Stimulated activated CD4-positive, alpha-beta T cell treated with anti-CD3 and anti-CD28 coated beads, Interleukin-1b, Interleukin-23, amount 100 ng/mL, for 1 hour (primary cell): ENCODE measurements at places on chromosomes 12 and 14.

GRCh38 chr14:94307410-94307992 is 14.4 kb upstream of the SERPINA10 start:
- DNase-seq, result no peak

GRCh38 chr14:68172216-68172615 is 352.6 kb downstream of the RAD51B start:
- DNase-seq, result no peak

- DNase-seq, result no peak
These were observed 37.3 kb downstream of the PTGER2 start for GRCh38 chr14:52351233-52352060.

DNA sequence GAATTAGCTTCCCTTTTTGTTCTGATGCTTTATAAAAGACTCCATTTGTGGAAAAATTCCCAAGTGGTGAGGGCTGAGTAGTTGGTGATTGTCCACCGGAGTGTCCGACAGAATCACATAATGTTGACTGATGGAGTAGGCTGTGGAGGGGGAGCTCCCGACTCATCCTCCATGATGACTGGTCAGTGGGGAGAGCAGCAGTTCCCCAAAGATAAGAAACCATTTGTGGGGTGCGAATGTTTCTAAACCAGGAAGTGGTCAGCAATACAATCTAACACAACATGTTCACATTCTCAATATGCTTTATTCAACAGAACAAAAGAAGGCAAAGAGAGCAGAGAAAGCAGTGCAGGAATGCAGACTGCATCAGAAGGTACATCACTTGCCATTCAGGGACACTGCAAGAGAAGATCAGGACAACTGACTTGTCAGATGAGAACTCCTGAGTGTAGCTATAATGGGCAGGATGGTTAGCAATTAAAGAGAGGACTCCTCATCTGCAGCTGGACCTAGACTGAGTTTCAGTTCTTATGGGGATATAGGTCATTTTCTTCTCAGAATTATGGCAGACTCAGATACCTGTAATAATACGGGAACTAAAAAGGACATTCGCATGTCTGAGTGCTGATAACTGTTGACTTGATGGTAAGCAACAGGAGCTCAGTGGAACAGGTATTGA is 5.4 kb downstream of the KRT6B start:
- DNase-seq, result no peak

DNA sequence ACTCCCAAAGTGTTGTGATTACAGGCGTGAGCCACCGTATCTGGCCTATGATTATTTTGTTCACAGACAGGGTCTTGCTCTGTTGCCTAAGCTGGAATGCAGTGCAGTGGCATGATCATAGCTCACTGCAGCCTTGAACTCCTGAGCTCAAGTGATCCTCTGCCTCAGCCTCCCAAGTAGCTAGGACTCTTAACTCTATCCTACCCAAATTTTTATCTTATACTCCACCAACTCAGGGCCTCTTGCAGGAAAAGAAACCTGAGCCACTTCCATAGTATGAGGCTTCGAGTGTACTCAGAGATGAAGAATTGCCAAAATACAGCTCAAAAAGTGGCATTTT is 828 bp downstream of the MMAB start:
- DNase-seq, result no peak

DNA sequence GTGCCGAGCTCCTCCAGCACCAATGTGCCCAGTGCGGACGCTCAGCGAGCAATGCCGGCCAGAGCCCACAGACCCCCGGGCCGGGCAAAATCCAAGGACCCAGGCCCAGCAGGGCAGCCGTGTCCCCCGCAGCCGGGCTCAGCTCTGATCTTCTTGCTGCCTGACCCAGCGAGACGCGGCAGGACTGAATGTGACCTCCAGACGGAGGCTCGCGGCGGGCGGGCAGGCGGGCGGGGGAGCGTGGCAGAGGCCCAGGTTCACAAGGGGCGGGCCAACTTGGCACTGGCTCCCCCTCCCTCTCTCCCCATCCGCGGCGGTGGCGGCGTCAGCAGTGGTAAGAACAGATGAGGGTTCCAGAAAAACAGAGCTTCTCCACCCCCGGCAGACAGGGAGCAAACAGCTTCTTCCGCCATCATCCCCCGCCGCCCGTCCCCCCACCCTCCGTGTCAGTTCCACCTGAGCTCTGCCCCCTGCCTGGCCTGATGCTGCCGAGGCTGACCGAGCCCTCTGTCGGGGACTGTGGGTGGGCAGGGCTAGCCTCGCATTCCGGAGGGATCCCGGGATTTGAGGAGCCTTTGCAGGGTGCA is 94.3 kb downstream of the RFLNA start:
- peak; percentile 24 for DNase-seq

GRCh38 chr12:30700216-30700900 is 4.7 kb upstream of the IPO8 start:
- no peak for DNase-seq

GRCh38 chr14:90508536-90509254 is 111.9 kb downstream of the CALM1 start:
- no peak for DNase-seq

DNA sequence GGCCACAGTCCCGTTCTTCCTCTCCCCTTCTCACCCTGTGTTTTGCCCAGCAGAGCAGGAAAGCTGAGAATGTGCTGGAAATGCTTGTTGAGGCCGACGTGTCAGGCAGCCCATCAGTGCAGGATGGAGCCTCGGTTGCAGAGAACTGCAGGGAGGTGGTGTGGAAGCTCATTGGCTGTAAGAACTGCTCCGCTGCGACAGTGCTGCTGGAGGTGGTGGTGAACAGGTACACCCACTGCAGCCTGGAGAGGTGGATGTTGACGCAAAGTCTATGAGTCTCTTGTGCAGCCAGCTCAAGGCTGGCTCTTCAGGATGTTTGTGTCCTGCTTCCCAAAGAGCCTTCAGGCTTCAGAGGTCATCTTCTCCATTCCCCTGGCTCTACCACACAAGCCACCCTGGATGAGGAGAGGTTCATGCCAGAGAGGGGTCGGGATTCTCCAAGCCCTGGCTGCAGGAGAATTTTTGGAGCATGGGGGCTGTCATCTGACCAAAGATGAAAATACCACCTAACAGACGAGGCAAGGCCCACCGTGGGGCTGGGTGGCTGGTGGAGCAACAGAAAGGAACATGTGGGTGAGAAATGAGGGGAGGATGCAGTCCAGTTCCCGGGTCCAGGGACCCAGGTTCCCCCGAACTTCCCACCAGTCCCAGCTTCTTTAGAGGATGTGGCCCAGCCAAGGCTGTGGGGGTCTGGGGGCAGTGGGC is 174.1 kb upstream of the PRMT8 start:
- DNase-seq, result no peak

DNA sequence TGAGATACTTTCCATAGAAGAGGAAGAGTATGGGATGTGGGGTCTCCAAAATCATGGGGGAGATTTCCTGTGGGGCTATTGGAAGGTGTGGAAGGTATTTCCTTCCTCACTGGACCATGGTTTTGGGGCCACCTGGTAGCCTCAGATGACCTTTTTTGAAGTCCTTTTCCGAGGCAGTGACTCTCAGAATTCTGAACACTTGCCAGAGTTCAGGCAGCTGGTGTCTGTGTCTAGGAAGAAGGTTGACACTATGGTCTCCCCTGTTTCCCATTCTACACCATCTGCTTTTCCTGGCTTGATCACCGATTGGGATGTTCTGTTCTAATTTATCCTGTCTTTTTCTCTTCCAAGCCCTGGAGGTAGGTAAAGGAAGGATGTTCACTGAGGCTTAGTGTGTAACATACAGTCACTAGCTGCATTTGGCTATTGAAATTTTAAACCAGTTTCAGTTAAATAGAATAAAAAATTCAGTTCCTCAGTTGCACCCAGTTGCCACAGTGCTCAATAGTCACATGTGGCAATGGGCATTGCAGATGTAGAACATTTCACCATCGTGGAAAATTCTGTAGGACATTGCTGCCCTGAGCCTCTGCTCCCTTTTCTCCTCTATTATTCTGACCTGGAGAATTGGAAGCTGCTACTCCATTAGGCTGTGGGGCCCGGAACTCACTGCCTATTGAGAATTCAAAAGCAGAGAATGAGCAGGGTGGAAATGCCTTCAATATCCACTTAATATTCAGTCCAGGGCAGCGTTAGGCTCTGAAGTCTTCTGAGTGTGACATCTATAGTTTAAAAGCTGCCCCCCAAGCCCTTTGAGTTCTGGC is 11.0 kb upstream of the PLEKHG3 start:
- DNase-seq, result no peak

- no peak for DNase-seq
These were observed 99.7 kb downstream of the FGD4 start for GRCh38 chr12:32499048-32499447.
